ENCODE measurements at places on chromosomes 1 and 21. TPM values are rescaled to one million over a fixed set of nuclear protein-coding genes. Genes with fewer than 3 reads are reported as not detected.

GRCh38 chr1:1059494-1060280 is 14.4 kb downstream of the RNF223 start:
- peak overlapping the region; percentile 79 for H3K4me3 ChIP-seq
- peak; percentile 91 for DNase-seq
- no peak overlapping the region for H3K27ac ChIP-seq
- peaks cover 37% of the 10 kb centered on the region for H3K4me1 ChIP-seq
- H3K36me3 ChIP-seq = no peaks in the 10 kb centered on the region
- no peaks in the 10 kb centered on the region for H3K27me3 ChIP-seq

DNA sequence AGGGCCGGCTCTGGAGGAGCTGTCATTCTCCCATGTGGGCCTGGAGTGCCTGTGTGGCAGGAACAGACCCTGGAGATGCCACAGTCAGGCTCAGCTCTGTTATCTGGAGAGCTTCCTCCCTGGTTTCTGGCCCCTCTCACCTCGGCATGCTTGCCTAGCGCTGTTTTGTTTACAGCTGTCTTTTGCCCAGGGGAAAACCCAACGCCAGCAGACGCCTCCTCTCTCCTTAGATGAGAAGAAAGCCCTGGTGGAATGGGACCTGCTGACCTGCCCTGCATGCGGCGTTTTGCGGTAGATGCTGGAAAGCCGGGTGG is 104.9 kb downstream of the CRYAA start:
- no peak overlapping the region for H3K27ac ChIP-seq
- DNase-seq = no peak
- H3K4me3 ChIP-seq = no peak overlapping the region
- no peaks in the 10 kb centered on the region for H3K36me3 ChIP-seq

GRCh38 chr1:198879711-198880306 is 241.0 kb downstream of the PTPRC start:
- no peaks in the 10 kb centered on the region for H3K36me3 ChIP-seq
- peaks cover 12% of the 10 kb centered on the region for H3K4me1 ChIP-seq
- no peak overlapping the region for H3K4me3 ChIP-seq
- H3K27me3 ChIP-seq = no peaks in the 10 kb centered on the region
- no peak for DNase-seq

F3 gene
- 434 TPM for total RNA-seq

MROH9 gene
- total RNA-seq = not detected

All from PC-9 (cell line).